OCI-LY7 (cell line): ENCODE measurements at places on chromosomes 7 and 10.
A peak's percentile ranks its signal among the peaks of the same experiment; 100 is the strongest.

DNA sequence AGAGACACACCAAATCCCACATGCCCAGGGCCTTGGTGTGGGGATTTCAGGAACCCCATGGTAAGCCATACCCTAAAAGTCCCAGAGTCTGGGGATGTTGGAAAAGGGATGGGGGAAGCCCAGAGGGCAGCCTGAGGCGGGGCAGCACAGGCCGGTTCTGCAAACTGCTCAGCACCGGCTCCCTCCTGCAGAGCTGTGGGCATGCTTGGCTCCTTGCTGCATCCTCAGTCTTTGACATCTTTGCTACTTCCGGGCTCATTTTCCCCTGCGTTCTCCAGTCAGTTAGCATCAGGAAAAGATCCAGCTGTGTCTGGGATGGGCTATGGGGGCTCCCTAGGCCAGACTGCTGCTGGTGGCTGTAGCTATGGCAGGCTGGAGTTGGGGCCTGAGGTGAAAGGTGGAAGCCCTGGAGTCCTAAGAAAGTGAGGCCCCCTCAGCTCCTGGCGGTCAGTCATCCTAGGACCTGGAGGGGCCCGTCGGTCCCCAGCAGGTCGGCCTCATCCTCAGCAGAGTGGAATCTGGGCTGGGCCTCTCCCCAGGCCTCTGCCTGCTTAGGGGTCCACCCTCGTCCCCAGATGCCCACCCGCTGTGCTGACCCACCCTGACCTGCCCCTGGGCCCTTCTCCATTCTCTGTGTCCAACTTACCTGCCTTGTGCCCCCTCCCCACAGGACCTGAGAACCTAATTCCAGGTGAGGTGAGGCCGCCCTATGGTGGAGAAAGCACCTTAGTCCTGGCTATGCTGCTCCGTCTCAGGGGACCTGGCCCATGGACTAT, 9.3 kb downstream of the TBATA start:
- no peak for DNase-seq

DNA sequence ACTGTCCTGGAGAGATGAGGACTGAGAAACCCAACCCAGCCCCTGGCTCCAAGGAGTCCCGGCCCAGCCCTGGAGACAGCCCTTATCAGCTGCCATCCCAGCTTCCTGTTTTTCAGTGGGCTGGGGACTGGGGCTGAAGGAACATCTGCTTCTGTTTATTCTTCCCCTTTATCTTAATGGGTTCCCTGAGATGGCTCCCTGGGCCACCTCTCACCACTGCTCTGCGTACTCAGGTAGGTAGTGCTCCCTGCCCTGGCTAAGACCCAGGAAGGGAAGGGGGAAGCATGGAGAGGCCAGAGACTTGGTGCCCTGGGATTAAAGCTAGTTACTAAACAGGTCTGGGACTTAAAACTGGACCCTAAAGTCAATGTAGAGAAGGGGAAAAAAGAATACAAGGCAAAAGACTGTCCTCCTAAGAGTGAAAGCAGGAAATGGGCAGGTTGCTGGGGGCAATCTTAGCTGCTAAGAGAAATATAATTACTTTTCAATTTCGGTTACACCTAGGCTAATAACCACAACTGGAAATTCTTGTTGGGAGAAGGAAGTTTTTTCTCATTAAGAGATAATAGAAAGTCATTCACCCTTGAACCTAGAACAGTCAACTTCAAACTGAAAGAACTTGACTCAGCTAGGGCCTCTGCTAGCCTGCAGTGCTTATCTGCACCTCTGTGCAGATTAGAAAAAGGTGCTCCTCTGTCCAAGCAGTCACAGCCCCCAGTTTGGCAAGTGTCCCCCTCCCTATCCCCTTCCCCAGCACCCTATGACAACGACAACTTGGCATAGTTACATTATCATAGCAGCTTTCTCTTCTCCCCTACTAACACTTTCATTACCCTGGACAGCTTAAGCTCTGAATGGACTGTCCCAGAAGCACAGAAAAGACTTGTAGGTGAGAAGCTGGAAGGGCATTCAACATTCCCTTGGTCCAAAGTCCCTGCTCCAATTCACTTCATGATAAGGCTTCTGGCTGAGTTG, 65.6 kb upstream of the KDM7A start:
- no peak for DNase-seq

GRCh38 chr10:123035467-123036086, 26.8 kb downstream of the ACADSB start:
- no peak for DNase-seq

DNA sequence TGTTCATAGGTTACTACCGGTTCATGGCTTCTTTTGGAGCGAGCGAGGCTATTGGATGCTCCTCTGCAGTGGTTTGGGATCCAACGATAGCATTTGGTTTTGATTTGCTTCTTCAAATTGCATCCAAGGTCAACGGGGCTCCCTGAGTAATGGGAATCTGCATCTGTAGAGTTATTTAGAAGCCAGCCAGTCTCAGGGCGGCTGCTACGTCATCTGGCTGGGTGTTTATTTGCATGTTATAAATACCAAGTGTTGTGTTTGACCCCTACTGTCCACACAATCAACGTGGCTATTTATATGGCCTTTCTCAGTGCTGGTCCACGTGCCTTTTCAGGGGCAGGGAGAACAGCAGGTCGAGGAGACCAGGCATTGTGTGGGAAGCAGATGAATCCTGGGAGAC, 137.7 kb downstream of the PRPF18 start:
- DNase-seq, result no peak

GRCh38 chr7:113071465-113071864, 15.2 kb downstream of the GPR85 start:
- peak; percentile 2 for DNase-seq

DNA sequence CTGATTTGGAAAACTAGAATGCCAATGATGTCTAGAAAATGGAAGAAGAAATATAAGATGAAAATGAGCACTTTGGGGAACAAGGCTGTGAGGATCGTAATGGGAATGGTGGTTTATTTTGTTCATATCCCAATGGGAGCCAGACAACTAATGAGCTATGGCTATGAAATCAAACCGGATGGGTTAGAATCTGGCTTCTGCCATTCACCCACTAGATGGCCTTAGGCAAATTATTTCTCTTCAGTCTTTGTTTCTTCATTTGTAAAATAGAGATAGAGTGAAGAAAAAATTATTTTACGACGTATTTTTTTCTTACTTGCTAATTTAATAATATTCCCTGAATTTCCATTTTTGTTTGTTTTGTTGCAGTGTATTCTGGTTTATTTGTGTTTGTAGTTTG, 572.1 kb upstream of the IGFBP3 start:
- DNase-seq, result no peak

GRCh38 chr7:96005271-96005670, 232.9 kb downstream of the DYNC1I1 start:
- DNase-seq, result no peak

- peak; percentile 56 for DNase-seq
Measured at GRCh38 chr7:129041142-129042085, 13.5 kb downstream of the TNPO3 start.

GRCh38 chr7:22110227-22110839, 164.6 kb upstream of the CDCA7L start:
- peak; percentile 84 for DNase-seq

GRCh38 chr7:124261710-124262109, 228.8 kb upstream of the TMEM229A start:
- DNase-seq, result no peak

DNA sequence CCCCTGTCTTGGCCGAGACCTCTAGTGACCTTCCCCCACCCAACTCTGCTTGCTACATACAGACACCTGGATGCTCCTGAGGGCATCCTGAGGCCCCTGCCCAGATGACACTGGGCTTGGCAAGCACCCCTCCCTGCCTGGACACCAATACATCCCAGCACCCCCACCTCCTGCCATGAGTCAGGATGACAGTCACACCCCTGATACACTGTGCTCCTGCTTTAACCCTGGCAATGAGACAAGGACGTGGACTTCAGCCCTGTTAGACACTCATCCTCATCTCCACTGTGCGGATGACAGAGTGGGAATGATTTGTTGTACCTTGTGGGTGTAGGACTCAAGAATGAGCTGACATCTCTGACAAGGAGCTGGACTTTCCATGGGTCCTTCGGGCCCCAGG, 186.3 kb upstream of the ADCY1 start:
- no peak for DNase-seq

DNA sequence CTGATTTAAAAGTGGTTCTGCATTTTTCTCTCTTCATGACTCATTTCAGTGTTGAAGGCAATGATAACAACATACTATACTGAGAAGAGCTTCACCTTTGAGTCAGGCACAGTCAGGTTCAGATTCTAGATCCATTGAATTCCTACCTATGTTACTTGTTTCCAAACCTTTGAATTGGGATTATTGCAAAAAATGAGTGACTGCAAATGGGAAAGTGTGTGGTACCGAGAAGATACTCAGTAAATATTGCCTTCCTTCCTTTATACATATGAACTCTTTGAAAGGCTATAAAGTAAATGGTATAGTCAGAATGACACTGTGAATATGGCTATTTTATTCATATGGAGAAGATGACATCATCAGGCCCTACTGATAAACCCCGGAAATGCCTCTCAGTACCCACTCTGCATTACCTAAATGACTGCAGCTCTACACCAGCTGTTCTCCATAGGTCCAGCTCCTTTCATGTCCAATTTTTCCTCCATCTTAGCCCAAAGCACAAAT, 66.7 kb upstream of the FGL2 start:
- DNase-seq, result peak; percentile 3
